ENCODE measurements at places on chromosomes 7 and 10.

- DNase-seq = no peak
Observed at GRCh38 chr10:51171946-51172345, 97.7 kb downstream of the PRKG1 start.

- DNase-seq = no peak
Observed at GRCh38 chr10:63462442-63462841, 3.3 kb downstream of the JMJD1C start.

GRCh38 chr10:54124209-54124885, 676.7 kb downstream of the PCDH15 start:
- DNase-seq = no peak

GRCh38 chr7:131265227-131265626, 62.4 kb upstream of the MKLN1 start:
- no peak for DNase-seq

DNA sequence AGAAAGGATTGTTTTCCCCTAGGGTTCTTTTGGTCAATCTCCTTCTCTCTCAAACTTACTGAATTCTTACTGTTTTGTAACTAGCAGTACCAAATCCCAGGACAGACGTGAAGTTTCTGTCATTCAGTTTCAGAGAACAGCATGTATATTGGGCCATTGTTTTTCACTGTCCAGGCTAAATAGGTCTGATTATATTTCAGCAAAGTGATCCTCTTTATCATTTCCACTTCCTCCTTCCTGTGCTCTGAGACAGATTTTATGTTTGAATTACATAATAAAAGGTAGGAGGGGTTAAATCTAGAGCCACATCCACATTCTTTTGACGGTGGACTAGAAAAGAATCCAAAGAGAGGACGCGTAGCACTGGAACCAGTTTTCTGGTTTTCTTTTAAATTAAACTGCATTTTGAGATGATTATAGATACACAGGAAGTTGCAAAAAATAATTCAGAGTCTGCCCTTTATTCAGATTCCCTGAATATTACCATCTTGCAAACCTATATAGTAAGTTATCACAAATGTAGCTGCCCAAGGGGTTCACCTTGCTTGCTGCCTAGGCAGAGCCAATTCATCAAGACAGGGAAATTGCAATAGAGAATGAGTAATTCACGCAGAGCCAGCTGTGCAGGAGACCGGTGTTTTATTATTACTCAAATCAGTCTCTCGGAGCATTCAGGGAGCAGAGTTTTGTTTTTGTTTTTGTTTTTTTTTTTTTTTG, 40.1 kb downstream of the AKR1E2 start:
- no peak for DNase-seq

DNA sequence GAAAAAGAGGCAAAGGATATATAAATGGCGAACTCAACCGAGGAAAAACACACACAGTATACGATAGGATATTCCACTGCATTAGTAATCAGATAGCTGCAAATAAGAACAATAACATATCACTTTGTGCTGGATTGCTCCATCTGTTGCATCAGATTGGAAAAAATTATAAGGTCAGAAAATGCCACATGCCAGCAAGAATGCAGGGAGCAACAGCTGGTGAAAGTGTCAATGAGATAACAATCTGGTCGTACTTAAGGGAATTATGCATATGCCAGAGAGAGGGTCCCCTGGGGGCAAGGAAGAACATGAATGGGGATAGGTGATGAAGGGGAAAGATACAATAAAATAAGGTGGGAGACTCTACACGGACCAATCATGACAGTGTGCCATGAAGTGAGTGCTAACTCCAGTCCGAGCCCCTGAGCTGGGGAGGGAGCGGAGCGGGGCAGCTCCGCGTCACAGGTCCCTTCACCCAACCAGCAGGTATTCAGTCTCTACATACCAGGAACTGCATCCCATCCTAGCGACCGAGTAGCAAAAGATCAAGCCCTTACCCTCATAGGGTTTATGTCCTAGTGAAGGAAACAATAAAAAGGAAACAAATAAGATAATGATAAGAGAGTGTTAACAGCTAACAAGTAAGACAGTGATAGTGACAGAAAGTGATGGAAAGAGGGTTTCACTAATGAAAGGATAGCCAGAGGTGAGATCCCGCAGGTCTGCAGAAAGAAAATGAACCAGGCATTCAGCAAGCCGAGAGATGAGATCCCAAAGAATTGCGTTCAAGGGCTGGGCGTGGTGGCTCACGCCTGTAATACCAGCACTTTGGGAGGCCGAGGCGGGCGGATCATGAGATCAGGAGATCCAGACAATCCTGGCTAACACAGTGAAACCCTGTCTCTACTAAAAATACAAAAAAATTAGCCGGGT, 9.4 kb downstream of the MPP7 start:
- no peak for DNase-seq

DNA sequence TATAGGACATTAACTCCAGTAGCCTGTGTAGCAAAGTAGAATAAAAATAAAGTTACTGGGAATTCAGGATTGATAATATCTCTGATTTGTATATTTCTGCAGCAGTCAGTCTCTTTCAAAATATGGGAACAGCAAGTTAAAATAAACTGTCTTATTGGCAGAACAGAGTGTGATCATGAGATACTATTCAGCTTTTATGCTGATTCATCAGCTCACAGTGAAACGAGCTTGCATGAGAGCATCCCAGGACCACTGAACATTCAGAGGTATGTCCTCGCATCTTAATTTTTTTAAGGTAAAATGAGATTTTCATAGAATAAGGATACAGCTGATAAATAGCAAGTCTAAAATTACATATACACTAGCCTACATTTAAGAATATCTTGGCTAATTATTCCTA, 282.5 kb upstream of the MYO3A start:
- no peak for DNase-seq

GRCh38 chr10:79552143-79552542, 8.1 kb downstream of the SFTPA2 start:
- no peak for DNase-seq

DNA sequence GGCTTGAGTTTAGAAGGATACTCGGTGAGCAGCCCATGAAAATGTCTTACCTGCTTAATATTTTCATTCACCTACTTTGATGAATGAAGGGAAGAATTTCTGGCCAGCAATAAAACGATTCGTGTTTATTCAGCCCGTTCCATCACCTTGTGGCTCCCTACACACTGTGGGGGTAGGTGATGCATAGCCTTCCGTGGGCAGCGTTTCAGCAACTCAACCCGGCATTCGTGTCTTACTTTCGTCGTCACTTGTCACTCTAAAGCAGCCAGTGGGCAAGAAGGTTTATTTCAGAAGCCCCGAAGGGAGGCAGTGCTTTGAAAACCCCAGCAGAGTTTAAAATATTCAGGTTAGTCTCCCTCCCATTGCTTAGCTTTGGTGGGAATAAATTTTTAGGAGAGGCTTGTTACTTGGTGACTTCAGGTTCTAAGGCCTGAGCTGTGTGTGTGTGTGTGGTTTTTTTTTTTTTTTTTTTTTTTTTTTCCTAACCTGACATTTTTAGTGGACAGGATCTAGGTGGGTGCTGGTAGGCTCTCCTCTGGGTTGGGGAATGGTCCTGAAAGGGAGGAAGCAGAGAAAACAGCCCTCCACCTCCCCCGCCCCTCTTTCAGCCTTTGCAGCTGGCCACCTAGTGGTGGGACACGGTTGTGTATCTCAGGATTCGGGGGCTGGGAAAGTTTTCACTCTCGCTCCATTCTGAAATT, 1.8 kb downstream of the GRK5 start:
- DNase-seq = no peak

- DNase-seq = no peak
Observed at GRCh38 chr10:53395449-53395848, 622.9 kb upstream of the MBL2 start.

DNA sequence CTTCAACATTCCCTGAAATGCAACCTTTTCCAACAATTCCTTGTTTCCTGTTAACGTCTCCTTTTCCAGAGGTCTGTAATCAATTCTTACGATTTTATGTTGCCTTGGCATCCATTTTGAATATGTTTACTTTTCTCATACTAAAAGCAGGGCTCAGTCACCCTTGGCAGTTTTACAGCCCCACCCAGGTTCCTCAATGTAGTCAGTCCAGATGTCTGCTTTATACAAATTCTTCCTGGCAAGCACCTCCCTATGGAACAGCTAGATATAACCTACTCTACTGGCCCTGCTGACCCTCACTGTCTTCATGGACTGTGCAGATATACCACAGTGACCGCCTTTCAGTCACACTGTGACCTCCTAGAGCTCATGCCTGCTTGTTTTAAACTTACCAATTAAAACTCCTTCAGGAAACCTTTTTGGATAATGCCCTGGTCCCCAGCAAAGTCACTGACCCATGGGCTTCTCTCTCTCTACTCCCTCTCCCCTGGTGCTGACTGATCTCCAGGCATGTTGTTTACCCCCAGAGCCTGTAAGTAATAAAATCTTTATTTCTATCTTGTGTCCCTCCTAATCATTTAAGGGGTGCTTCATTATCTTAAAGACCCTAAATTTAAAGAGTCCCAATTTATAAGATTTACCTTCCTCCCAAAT, 147.1 kb upstream of the STEAP1 start:
- DNase-seq = no peak

DNA sequence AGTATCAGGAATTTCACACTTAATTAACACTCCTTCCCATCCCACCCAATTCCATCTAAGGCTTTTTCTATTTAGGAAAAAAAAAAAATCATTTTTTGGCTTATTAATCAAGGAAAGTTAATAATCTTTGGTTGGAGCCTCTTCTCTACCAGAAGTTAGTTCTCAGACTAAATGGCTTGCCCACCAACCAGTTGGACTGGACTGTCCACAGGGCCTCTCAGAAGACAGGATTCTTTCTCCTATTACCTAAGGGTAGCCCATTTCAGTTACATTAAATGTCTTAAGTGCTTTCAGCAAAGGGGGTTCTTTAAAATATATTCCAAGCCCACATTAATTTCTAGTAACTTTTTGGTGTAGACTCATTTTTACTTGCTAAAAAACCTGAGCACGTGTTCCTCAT, 35.2 kb downstream of the GLUD1 start:
- no peak for DNase-seq

DNA sequence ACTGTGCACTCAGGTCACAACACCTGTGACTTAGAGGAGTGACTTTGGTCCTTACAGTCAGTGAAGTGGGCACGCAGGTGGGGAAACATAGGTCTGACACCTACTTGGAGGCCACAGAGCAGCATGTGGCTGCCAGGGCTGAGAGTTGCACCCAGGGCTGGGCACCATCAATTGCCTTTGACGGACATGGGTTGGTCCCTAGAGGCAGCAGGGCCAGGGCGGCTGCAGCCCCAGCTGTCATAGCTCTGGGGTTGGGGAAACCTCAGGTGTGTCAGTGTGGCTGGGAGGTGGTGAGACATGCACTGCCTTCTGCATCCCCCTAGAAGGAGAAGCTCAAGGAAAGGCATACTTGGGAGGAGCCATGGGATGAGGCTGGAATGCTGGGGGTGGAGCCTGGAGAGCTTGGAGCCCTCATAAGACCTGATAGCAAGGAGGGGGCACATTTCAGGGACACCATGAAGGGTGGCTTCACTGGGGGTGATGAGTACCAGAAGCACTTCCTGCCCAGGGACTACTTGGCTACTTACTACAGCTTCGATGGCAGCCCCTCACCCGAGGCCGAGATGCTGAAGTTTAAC, at the start of gene INMT:
INMT (plus strand) TSS at position 440 of the 578 bp plus-strand sequence; CDS start at position 456, 16 bp downstream.
- no peak for DNase-seq

- DNase-seq = no peak
Observed at GRCh38 chr10:104376784-104377300, 23.2 kb downstream of the CFAP58 start.

- no peak for DNase-seq
Observed at GRCh38 chr7:15709978-15710377, 23.5 kb upstream of the MEOX2 start.

DNA sequence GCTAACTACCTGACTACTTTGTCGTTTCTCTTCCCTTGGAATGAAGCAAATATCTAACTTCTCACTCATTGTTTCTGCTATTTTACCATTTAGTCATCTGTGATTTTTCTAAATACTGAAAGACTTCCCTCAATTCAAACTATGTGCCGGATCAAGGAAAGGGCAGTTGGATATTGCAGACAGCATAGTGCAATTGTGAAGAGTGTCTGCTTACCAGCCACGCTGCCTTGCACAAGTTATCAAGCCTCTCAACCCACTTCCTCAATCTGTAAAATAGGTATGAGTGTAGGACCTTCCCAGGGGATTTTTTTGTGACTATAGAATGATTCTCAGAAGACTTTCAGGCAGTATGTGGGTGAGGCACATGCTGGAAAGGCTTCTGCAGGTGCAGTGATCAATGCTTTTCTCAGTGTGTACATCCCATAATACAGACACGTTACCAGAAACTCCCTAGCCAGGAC, 54.3 kb downstream of the EGFR start:
- no peak for DNase-seq

DNA sequence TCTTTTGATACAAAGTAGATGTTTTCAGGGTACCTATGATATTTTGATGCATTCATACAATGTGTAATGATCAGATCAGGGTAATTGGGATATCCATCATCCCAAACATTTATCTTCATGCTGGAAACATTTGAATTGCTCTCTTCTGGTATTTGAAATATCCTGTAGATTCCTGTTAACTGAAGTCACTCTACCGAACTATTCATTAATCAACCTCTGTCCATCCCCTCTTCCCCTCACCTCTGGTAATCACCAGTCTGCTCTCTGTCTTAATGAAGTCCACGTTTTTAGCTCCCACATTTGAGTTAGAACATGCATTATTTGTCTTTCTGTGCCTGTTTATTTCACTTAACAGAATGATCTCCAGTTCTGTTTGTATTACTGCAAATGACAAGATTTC, 11.3 kb downstream of the MTG1 start:
- no peak for DNase-seq

GRCh38 chr10:112137154-112137987, 46.2 kb downstream of the GPAM start:
- DNase-seq = peak; percentile 8

GRCh38 chr7:137757146-137757925, 89.4 kb downstream of the DGKI start:
- DNase-seq = no peak

DNA sequence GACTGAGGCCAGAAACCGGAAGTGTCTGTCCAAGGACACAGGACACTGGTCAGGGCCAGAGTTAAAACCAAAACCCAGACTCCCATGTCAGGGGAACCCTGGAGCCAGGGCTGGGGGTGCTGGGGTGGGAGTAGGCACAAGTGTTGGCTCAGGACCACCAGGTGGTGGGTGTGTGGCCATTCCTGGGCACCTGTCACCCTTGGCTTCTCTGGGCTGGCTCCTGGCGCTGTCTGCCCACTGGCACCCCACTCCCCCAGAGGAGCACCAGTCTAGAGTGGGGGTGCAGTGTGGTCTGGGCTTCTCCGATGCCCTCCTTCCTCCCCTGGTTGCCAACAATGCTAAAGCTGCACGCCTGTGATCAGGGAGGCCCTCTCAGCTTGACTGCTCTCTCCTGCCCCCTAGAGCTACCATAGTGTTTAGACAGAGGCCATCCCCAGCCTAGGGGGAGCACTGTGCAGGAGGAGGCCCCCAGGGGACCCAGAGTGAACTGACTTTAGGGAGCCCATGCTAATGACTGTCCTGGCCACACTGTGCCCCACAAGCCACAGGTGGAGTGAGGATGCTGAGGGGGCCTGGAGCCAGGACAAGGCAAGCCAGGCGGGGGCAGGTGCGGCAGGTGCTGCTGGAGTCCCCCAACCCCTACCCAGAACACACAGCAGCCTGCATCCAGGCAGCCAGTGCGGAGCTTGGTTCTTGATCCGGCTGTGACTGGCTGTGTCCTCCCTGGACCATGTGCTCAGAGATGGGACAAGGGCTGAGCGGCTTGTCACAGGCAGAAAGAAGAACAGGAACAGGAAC, 11.0 kb downstream of the RASGEF1A start:
- no peak for DNase-seq

GRCh38 chr7:132765861-132766260, 189.6 kb upstream of the PLXNA4 start:
- DNase-seq = no peak
